ENCODE measurements at places on chromosomes 6 and 20.

GRCh38 chr6:11744753-11745152 is 33.9 kb downstream of the ADTRP start:
- DNase-seq = no peak

- no peak for DNase-seq
Observed at GRCh38 chr6:3277251-3277650, 18.5 kb downstream of the PSMG4 start.

DNA sequence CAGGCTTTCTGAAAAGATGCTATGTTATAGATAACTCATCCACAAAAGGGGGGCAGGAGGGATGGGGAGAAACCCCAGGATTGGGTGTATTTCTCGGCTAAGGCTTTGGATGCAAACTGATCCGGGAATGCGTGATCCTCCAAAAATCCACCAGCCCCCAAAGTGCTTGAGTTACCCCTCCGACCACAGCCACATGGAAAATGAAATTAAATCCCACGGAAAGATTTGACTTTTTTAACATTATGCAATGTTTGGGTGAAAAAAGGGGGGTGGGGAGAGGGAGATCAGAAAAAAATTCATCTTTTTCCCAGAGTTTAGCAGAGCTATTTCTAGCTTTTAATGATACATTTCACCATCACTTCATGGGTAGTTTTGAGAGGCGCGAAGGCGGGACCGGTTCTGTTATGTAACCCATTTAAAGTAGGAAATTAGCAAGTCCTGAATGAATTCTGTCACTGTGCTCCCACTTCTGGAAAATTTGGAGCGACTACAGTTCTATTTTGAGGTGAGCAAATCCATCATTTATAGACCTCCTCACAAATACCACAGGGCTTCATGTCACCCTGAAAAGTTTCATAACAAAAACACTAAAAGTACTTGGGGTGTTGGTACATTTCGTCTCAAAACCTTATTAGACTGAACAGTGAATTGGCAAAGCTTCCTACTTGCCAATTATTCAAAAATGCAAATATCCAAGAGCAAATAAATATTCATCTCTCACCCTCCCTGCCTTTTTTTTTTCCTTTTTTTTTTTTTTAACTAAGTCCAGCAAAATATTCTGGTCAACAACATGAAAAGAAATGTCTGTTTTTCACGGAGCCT is 51.9 kb upstream of the NFATC2 start:
- DNase-seq = no peak

GRCh38 chr6:147972448-147972847 is 370.2 kb upstream of the SASH1 start:
- no peak for DNase-seq

GRCh38 chr6:46521464-46521971 is 30.3 kb upstream of the RCAN2 start:
- DNase-seq = no peak

DNA sequence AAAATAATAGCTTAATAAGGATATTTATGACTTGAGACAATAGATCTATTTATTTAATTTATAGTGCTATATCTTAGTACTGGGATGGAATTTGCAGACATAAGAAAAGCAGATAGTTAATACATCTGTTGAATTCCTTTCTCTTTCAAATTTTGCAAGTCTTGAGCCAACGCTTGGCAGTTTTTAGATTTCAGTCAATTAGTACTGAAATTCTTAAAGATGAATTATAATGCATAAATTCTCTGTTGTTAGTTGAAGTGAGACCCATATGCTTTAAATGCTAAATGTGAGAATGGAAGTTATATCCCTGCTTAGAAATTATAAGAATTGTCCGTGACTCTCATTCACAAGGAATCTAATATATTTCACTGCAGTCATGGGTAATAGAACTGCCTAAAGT is 225.1 kb upstream of the ADGRB3 start:
- no peak for DNase-seq
